ENCODE measurements at places on chromosomes 6 and 20. TPM values are rescaled to one million over a fixed set of nuclear protein-coding genes. Genes with fewer than 3 reads are reported as not detected.

DSP gene
- 366 TPM for total RNA-seq

- no peak overlapping the region for H3K4me3 ChIP-seq
- no peaks in the 10 kb centered on the region for H3K36me3 ChIP-seq
These were observed 11.1 kb upstream of the TSPYL1 start for GRCh38 chr6:116290799-116291198.

DNA sequence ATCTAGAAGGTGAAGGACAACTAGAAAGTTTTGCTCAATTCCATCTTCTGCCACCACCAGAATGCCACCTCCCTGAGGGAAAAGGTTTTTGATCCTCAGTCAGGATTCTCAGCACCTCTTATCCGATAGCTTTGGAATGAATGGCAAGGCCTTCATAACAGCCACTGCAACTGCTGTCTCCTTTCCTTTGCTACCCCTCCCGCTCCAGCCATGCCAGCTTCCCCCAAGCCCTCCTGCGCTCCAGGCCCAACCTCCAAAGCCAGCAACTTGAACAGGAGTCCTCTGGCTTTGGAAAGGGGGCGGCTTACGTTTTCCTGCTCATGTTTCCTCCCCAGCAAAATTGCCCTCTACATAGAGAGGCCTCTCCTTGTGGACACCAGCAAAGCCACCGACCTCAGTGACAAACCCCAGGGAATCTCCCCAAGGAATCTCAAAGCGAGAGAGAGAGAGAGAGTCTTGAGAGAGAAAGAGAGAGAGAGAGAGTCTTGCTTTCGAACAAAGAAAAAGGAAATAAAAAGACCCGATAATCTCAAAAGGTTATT lies 420 bp upstream of the BTN2A1 start:
- peak overlapping the region; percentile 99 for H3K4me3 ChIP-seq
- H3K36me3 ChIP-seq: peaks cover 15% of the 10 kb centered on the region
- H3K27ac ChIP-seq: peak overlapping the region; percentile 99
- DNase-seq: no peak

PHIP gene
- 74.5 TPM for total RNA-seq

DNA sequence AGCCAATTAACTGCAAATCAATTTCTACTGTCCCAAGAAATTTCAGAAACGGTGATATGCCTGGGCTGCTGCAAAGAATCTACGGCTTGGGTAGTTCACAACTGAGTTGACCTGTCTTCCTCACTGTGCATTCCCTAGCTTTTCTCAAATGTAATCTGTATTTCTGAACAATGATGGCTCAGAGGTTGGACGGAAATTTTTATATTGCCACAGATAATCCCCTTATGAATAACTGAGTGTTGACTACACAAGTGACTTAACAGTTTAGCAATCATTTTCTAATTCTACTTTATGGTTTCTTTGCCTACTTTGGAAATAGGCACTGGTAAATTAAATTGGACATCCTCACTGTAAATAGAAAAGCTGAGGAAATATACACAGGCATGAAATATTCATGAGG lies 94.5 kb downstream of the ARHGAP18 start:
- peaks cover 15% of the 10 kb centered on the region for H3K36me3 ChIP-seq
- H3K4me1 ChIP-seq: peaks cover 4% of the 10 kb centered on the region
- DNase-seq: no peak
- H3K27me3 ChIP-seq: no peaks in the 10 kb centered on the region
- no peak overlapping the region for H3K4me3 ChIP-seq

- H3K27ac ChIP-seq: no peak overlapping the region
- DNase-seq: no peak
- H3K36me3 ChIP-seq: no peaks in the 10 kb centered on the region
These were observed 468.9 kb downstream of the PKHD1 start for GRCh38 chr6:51618563-51618962.

GRCh38 chr6:35977308-35977707 lies 47.1 kb downstream of the SLC26A8 start:
- no peaks in the 10 kb centered on the region for H3K27me3 ChIP-seq
- H3K27ac ChIP-seq: no peak overlapping the region
- H3K4me3 ChIP-seq: no peak overlapping the region
- no peak for DNase-seq

DNA sequence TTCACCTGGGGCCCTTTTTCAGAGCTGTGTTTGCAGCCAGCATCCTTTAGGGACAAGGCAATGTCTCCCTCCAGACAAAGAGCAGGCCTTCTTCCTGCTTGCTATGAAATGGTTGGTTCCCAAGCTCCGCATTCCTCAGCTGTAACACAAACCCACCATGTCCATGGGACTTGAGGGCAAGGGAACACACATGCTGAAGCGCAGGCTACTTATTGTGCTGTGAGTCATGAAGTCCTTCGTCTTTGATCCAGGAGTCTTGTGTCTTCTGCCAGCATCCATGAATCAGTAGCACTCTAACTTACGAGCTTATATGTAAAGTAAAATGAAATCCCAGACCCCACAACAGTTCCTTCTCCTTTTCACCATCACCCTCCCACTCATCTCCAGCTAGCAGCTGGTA lies 59.0 kb downstream of the ANKRD60 start:
- no peak for DNase-seq
- H3K36me3 ChIP-seq: no peaks in the 10 kb centered on the region
- H3K4me3 ChIP-seq: no peak overlapping the region
- peaks cover 15% of the 10 kb centered on the region for H3K27me3 ChIP-seq
